Activated gamma-delta T cell (primary cell): ENCODE measurements at places on chromosomes 1 and 21.

GRCh38 chr1:44547361-44547760 lies 126.9 kb downstream of the TMEM53 start:
- DNase-seq, result no peak

- no peak for DNase-seq
These were observed 8.0 kb upstream of the FAM20B start for GRCh38 chr1:179017383-179018326.

- no peak for DNase-seq
These were observed 56.1 kb downstream of the GABPA start for GRCh38 chr21:25790878-25791204.

GRCh38 chr1:119438761-119439160 lies 23.8 kb downstream of the HSD3B2 start:
- DNase-seq, result no peak

DNA sequence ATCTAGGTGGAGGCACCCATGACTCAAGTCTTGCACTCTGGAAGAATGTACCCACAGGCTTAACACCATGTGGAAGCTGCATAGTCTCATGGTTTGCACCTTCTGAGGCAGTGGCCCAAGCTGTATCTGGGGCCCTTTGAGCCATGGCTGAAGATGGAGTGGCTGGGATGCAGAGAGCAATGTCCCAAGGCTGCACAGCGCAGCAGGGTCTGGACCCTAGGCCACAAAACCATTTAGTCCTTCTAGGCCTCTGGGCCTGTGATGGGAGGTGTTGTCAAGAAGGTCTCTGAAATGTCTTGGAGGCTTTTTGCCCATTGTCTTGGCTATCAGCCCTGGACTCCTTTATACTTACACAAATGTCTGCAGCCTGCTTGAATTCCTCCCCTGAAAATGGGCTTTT lies 21.4 kb upstream of the FCRL3 start:
- DNase-seq, result no peak

DNA sequence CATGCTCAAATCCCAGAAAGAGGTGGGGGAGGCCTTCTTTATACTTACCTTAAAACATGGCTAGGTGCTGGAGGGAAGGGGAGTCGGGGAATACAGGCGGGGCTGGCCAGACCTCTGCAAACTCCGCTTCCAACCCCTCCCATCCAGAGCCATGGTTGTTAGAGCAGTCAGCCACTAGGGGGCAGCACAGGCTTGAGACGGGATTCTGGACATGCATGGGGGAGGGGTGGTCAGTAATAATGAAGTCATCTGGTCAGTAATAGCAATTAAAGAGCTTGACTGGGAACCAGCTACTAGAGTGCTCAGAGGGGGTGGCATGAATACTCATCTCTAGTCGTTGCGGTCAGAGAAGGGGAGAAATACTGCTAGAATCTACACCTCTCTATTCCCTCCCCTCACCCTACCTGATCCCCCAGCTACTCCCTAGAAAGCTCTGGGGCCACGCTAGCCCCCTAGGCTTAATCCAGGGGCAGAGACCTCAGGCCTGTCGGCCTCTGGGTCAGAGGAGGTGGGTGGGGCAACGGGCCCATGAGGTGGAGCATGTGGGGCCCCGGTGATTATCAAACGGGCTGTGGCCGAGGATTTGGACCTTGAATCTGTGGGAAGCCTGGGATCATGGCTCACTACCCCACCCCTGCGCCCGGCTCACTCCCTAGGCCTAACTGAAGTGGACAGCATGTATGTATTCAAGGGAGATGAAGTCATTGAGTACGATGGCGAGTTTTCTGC lies 2.9 kb downstream of the CASQ1 start:
- DNase-seq, result no peak

DNA sequence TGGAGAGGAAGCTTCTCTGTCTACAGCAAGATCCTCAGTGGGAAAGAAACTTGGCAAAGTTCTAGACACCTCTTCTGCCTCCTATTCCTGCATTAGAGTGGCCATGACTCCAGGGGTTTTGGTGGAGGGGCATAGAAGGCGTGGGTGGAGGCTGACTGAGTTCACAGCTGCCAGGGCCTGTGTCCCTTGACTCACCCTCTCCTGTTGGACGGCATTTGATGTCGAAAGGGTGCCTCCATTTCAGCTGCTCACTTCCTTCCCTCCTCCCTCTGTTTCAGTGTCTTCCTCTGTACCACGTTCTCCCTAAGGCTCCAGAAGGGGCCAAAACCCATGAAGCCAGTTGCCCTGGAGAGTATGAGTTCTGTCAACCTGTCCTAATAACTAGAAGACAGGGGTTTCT lies 632 bp downstream of the TMEM79 start:
- DNase-seq, result no peak

DNA sequence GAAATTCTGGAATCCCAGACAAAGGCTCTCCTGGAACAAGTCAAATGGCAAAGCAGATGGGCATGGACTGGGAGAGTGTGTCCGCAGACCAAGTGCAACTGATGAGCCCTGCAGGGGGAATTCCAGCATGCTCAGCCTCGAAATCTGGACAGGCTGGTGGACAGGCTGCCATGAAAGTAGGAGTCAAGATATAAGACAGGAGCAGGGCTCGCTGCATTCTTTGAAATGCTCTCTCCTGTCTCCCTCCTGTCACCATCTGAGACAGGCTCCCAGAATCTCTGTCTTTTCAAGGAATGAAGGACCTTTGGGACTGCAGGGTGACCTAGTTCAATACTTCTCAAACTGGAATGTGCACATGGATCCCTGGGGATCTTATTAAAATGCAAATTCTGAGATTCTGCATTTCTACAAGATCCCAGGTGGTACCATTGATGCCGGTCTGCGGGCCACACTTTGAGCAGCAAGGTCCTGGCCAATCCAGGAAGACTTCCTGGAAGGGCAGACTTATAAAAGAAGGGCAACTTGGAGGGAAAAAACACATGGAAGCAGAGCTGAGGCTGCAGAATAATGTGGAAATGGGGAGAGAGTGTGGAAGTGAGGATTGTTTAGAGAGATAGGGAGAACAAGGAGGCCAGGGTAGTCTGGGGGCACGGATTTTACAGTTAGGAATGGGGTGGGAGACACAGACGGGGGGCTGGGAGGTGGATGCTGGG lies 29.8 kb downstream of the TNNT2 start:
- no peak for DNase-seq

DNA sequence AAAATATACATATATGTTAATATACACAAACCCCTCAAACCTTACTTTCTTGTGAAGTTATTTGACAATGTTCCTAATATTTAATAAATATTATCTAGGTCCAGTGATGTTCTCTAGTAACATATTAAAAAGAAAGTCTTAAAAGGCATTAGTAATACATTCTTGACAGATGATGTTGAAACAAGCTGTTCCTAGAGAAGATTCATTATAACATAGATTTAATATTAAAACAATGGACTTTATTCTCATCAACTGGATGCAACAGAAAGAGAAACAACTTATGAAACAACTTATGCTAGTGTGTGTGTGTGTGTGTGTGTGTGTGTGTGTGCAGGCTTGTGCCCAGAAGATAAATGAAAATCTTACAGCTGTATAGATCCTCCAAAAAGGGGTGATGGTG lies 68.5 kb upstream of the PLXNA2 start:
- DNase-seq, result no peak

DNA sequence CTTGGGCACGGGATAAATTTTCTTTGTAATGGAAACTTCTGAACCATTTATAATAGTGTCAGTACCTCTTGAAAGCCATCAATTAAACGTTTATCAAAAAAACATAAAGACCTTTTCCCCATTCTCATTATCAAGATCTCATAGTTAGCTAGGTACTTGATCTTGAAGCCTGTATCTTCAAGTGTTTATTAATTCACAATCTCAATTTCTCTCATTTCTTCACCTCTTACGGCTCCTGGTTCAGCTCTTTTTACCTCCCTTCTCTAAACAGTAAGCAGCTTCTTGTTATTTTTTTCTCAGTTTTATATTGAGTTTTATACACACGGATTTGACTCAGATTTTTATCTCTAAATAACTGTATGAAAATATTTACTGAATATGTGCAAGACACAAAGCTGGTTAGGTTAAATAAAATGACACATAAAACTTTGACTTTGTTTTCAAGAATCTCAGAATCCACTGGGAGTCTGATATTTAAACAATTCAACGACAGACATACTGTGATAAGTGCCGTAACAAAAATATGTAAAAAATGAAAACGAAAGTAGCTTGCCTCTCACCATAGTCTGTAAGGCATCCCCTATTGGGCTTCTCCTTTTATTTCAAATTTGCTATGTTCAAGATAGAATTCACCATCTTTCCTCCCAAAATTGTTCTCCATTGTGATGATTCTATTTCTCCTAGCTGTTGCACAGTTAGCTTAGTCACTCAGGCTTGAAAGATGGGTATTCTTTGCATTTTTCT lies 411.6 kb upstream of the ZRANB2 start:
- DNase-seq, result no peak

GRCh38 chr1:33466159-33466558 lies 6.3 kb upstream of the ZSCAN20 start:
- no peak for DNase-seq

- DNase-seq, result no peak
These were observed 6.2 kb downstream of the TTF2 start for GRCh38 chr1:117066367-117066766.

DNA sequence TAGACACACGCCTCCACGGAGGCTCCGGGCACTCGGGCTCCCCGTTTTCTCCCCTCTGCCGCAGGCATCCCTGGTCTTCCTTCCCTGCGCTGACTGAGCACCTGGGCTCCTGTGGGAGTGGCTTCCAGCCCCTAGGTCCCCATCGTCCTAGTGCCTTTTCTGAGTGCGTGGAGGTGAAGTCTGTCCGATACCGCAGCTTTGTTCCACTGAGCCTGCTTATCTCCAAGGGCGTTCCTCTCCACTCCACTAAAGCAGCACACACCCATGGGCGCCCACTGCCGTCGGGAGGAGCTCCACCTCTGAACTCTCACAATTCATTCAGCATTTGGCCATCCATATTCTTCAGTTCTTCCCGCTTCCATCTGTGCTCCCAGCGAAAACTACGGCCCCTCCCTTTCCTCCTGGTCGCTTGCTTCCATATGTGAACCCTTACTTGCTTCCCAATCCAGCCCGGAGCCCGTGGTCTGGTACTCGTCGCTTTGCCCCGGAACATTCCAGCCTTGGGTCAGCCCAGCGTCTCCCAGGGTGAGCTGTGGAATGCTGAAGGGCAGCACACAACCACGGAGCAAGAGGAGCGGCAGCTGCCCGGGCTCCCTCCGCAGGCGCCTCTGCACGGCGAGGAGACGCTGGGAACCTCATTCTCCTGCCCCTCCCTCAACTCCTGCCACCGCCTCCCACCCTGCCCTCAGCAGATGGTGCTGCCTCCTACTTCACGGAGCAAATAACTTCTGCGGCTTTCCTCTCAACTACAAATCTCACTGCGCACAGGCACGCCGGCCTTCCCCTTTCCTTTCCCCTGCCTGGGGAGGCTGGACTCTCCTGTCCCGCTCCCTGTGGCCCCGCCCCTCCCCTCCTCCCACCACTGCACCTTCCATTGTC lies 27.5 kb downstream of the ATP8B2 start:
- no peak for DNase-seq

- DNase-seq, result no peak
These were observed 74.4 kb downstream of the PTGS2 start for GRCh38 chr1:186605762-186606350.

DNA sequence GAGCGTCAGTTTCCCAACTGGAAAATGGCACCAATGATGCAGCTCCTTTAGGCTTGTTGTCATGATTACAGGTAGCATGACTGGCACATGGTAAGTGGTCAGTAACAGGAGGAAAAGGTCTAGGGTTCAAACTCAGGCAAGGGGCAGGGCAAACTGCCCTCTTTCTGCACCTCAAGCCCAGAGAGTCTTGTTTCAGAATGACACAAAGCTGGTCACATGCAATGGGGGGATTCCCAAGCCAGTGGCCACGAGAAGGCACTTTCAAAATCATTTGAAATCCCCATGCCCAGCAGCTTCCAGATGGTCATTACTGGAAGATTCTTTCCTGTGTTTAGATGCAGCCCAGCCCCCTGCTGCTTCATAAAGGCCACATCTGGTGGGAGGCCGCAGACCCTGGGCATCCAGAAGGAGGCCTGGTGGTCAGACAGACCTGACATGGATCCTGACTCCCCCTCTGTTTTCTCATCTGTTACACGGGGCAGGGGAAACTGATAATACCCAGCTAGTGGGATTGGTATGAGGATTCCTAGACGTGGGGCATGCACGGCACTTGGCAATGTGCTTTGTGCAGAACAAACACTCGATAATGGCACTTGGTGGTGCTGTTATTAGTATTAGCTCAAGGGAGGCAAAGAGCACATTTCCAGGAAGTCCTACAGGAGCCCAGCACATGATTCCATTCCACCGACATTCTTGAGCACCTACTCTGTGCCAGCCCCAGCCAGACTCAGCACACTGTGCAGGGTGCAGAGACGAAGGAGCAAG lies 6.9 kb upstream of the PLA2G2D start:
- DNase-seq, result no peak

- DNase-seq, result no peak
These were observed 15.3 kb downstream of the TMEM201 start for GRCh38 chr1:9603766-9604753.

GRCh38 chr1:201591348-201591747 lies 52.4 kb downstream of the NAV1 start:
- DNase-seq, result no peak

DNA sequence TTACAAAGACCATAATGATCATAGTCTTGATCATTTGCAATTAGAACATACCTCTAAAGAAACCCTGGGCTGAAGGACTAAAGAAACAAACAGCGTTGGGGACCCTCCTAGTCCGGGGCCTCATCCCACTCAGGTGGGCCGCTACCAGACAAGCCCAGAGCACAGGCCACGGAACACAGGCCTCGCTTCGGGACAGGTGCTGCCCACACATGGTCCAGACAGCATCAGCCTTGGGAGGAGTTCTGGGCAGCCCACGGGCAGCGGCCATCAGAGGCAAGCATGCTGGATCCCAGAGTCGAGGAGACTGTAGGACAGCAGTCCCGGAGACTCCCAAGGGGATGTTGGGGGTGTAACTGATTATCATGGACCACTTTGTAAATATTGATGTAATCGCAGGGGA lies 4.9 kb downstream of the C2CD2 start:
- DNase-seq, result no peak

GRCh38 chr1:43243299-43243698 lies 26.5 kb upstream of the TMEM125 start:
- no peak for DNase-seq

DNA sequence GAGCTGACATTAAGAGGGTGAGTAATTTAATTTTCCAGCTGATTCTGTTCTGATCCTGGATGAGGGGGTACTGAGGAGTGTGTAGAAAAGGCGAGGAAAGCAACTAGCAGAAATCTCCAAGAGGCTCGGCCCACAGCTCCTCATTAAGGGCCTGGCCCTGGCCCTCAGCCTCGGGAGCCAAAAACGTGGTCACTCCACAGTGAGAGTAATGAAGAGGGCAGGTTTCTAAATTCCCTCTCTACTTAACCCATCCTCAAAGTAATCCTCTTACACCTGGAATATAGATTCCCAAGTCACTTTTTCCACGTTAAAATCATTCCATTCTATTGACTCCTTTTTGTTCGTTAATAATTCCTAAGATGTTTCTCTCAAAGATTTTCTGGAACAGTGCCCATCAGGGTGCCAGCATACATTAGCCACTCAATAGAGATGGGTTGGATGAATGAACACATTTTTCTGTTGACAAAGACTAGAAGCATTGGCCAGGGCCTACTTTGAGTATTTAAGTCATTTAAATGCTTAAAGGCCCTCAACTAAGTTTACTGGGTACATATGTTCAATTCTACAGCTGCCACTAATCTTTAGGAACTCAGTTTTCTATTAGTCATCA lies 1.1 kb upstream of the COL11A1 start:
- no peak for DNase-seq

- DNase-seq, result no peak
These were observed 104.2 kb upstream of the PROX1 start for GRCh38 chr1:213883618-213884017.

GRCh38 chr1:94050254-94050653 lies 70.7 kb downstream of the ABCA4 start:
- no peak for DNase-seq
